Stimulated activated CD8-positive, alpha-beta memory T cell treated with anti-CD3 and anti-CD28 coated beads, Interleukin-2, amount 100 ng/mL, for 1 hour (primary cell): ENCODE measurements at places on chromosomes 1 and 21.

GRCh38 chr1:147665521-147665920 is 4.8 kb downstream of the ACP6 start:
- no peak for DNase-seq

GRCh38 chr1:23544444-23545389 is 13.7 kb upstream of the E2F2 start:
- DNase-seq = peak; percentile 45

- DNase-seq = no peak
Observed at GRCh38 chr1:193417403-193417802, 231.0 kb upstream of the B3GALT2 start.

GRCh38 chr1:17161137-17161740 is 42.0 kb upstream of the PADI2 start:
- DNase-seq = no peak

GRCh38 chr21:32717851-32718316 is 9.9 kb downstream of the SYNJ1 start:
- DNase-seq = no peak

GRCh38 chr1:14263671-14264070 is 334.8 kb upstream of the KAZN start:
- DNase-seq = no peak

GRCh38 chr1:216032284-216032683 is 391.0 kb downstream of the USH2A start:
- DNase-seq = no peak

GRCh38 chr1:67691712-67692111 is 6.7 kb downstream of the GADD45A start:
- no peak for DNase-seq
